Activated CD8-positive, alpha-beta T cell treated with anti-CD3 and anti-CD28 coated beads, Interleukin-2, amount 10 ng/mL, durations not matched to agents 7 days and 5 days (primary cell): ENCODE measurements at places on chromosomes 3 and 15. TPM values are rescaled to one million over a fixed set of nuclear protein-coding genes. Genes with fewer than 3 reads are reported as not detected.

- peaks cover 7% of the 10 kb centered on the region for H3K27me3 ChIP-seq
- no peaks in the 10 kb centered on the region for H3K36me3 ChIP-seq
- H3K4me3 ChIP-seq: no peak overlapping the region
- no peak overlapping the region for H3K27ac ChIP-seq
Measured at GRCh38 chr3:10806006-10806405, 10.0 kb upstream of the SLC6A11 start.

Gene MKRN3
- 1.5 TPM for total RNA-seq

Gene CFAP91
- not detected for total RNA-seq

GRCh38 chr15:98604983-98605382 lies 43.4 kb upstream of the IGF1R start:
- no peak for DNase-seq
- H3K27me3 ChIP-seq: peaks cover 5% of the 10 kb centered on the region
- no peaks in the 10 kb centered on the region for H3K36me3 ChIP-seq
- H3K4me1 ChIP-seq: peaks cover 18% of the 10 kb centered on the region

DNA sequence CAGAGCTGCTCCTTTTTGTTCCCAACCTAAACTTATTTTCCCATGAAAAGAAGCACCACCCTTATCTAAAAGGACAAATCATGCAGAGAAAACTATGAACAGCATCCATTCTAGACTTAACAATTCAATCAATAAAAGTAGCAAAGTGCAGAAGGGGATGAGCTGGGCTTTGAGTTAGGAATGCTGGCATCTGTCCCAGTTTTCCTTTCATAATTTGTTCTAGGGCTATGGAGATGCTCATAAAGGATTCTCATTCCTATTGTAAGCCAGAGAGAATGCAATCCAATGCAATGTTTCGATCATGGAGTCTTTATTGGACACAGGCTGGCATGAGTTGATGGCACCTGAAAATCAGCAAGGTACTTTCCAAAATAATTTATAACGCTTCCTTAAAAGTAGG lies 330.6 kb downstream of the VPS13C start:
- no peak for DNase-seq
- H3K4me1 ChIP-seq: no peaks in the 10 kb centered on the region
- no peak overlapping the region for H3K4me3 ChIP-seq
- peaks cover 3% of the 10 kb centered on the region for H3K27me3 ChIP-seq
- H3K27ac ChIP-seq: no peak overlapping the region

Gene SPTSSB
- total RNA-seq: not detected

GRCh38 chr3:136516095-136516494 lies 236.1 kb downstream of the STAG1 start:
- DNase-seq: no peak
- peaks cover 22% of the 10 kb centered on the region for H3K36me3 ChIP-seq
- H3K27ac ChIP-seq: no peak overlapping the region
- H3K27me3 ChIP-seq: no peaks in the 10 kb centered on the region

GRCh38 chr3:136819731-136820679 lies 1.1 kb downstream of the SLC35G2 start:
- H3K27me3 ChIP-seq: peaks cover 55% of the 10 kb centered on the region
- peaks cover 22% of the 10 kb centered on the region for H3K4me1 ChIP-seq
- DNase-seq: peak; percentile 55

GRCh38 chr15:50815958-50816590 lies 50.6 kb upstream of the SPPL2A start:
- H3K27me3 ChIP-seq: peaks cover 11% of the 10 kb centered on the region
- no peak overlapping the region for H3K27ac ChIP-seq
- no peak for DNase-seq
- H3K4me3 ChIP-seq: no peak overlapping the region
- H3K36me3 ChIP-seq: no peaks in the 10 kb centered on the region

DNA sequence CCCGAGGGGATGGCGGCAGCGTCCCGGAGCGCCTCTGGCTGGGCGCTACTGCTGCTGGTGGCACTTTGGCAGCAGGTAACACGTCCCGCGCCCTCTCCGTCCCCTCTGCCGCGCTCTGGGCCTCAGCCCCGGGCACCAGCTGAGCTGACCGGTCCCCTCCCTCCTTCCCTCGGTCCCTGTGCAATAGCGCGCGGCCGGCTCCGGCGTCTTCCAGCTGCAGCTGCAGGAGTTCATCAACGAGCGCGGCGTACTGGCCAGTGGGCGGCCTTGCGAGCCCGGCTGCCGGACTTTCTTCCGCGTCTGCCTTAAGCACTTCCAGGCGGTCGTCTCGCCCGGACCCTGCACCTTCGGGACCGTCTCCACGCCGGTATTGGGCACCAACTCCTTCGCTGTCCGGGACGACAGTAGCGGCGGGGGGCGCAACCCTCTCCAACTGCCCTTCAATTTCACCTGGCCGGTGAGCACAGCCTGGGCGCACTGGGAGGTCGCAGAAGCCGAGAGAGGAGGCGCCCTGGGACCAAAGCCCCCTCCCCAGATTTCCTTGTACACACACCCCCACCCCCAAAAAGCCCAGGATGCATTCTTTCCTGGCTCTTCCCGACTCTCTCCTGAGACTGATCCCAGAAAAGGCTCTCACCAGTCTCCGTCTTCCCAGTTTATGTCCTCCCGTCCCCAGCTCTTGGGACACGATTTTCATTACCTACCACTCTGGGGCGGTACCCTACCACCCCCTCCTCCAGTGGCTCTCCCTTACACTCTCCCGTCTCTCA lies 705 bp downstream of the DLL4 start:
- H3K27ac ChIP-seq: no peak overlapping the region
- no peak for DNase-seq
- peaks cover 57% of the 10 kb centered on the region for H3K4me1 ChIP-seq
- H3K36me3 ChIP-seq: no peaks in the 10 kb centered on the region

Gene CHRM5
- not detected for total RNA-seq

DNA sequence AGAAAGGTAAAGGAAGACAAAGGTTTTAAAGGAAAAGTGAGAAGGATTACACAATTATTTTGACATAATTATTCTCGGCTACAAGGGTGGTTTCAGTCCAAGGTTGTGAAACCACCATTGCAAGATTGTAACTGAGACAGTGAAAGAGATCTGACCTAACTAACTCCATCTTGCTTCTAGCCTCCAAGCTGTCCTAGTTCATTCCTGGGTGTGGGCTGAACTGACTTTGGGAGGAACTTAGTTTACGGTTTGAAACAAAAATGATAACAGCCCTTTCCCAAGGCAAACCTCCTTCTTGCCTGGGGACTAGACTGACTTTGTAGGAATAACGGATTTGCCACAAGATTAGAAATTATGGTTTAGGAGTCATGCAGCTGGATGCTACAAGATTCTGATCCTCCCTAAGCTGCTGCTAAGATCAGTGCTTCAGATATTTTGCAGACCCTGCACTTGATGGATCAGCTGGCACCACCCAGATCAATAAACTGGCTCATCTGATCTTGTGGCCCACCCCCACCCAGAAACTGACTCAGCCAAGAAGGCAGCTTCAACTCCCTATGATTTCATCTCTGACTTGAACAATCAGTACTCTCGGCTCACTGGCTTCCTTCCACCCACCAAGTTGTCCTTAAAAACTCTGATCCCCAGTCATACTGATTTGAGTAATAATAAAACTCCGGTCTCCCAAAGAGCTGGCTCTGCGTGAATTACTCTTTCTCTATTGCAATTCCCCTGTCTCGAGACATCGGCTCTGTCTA lies 57.7 kb upstream of the AADACL2 start:
- no peak for DNase-seq
- no peaks in the 10 kb centered on the region for H3K36me3 ChIP-seq
- H3K4me3 ChIP-seq: no peak overlapping the region
- H3K27ac ChIP-seq: no peak overlapping the region
- no peaks in the 10 kb centered on the region for H3K4me1 ChIP-seq
- peaks cover 4% of the 10 kb centered on the region for H3K27me3 ChIP-seq

- DNase-seq: no peak
- H3K27me3 ChIP-seq: peaks cover 23% of the 10 kb centered on the region
- no peak overlapping the region for H3K4me3 ChIP-seq
- H3K4me1 ChIP-seq: peaks cover 4% of the 10 kb centered on the region
- no peak overlapping the region for H3K27ac ChIP-seq
Measured at GRCh38 chr15:69484837-69485236, 32.2 kb downstream of the RPLP1 start.

GRCh38 chr3:13504161-13504831 lies 24.2 kb downstream of the HDAC11 start:
- no peak overlapping the region for H3K4me3 ChIP-seq
- H3K27me3 ChIP-seq: no peaks in the 10 kb centered on the region
- no peak overlapping the region for H3K27ac ChIP-seq
- H3K4me1 ChIP-seq: no peaks in the 10 kb centered on the region
- H3K36me3 ChIP-seq: no peaks in the 10 kb centered on the region

Gene SLC7A14
- not detected for total RNA-seq

GRCh38 chr3:150411546-150411945 lies 3.4 kb downstream of the TSC22D2 start:
- no peaks in the 10 kb centered on the region for H3K27me3 ChIP-seq
- peak overlapping the region; percentile 92 for H3K4me3 ChIP-seq
- H3K4me1 ChIP-seq: peaks cover 47% of the 10 kb centered on the region
- peaks cover 29% of the 10 kb centered on the region for H3K36me3 ChIP-seq
- H3K27ac ChIP-seq: no peak overlapping the region

DNA sequence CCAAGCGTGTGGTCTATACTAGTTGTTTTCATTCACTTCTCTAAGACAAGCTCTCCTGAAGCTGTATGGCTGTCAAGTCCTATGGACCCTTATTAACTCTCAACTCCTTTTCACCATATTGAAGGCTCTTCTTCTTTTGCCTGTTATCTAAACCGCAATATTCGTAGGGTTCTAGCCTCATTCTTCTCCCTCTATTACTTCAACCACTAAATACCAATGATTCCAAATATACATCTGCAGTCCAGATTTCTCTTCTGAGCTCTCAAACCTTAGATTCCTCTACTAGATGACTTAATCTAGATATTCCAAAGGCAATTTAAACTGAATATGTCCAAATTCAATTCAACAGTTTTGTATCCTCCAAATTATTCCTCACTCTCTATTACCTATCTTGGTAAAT lies 24.6 kb downstream of the AQR start:
- H3K27ac ChIP-seq: no peak overlapping the region
- H3K27me3 ChIP-seq: no peaks in the 10 kb centered on the region
- H3K4me1 ChIP-seq: no peaks in the 10 kb centered on the region
- peaks cover 36% of the 10 kb centered on the region for H3K36me3 ChIP-seq

Gene MUC13
- not detected for total RNA-seq

- H3K4me3 ChIP-seq: no peak overlapping the region
- H3K4me1 ChIP-seq: no peaks in the 10 kb centered on the region
Measured at GRCh38 chr15:68484696-68485400, 52.9 kb upstream of the ITGA11 start.

DNA sequence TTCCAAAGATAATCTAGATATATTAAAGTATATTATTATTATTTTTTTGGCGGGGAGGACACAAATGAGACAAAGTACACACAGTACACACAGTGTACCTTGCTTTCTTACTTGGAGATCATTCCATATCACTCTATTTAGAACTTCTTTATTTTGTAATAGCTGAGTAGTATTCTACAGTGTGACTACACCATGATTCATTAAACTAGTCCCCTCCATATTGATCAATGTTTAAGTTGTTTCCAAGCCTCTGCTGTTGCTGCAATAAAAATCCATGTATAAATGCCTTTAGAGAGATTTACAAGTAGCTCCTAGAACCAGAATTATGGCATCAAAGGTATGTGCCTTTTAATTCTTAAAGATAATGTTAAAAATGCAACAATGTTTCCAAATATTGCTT lies 38.8 kb downstream of the PYGO1 start:
- no peak for DNase-seq
- H3K36me3 ChIP-seq: no peaks in the 10 kb centered on the region
- no peaks in the 10 kb centered on the region for H3K4me1 ChIP-seq
- H3K27me3 ChIP-seq: peaks cover 16% of the 10 kb centered on the region
- no peak overlapping the region for H3K27ac ChIP-seq
- no peak overlapping the region for H3K4me3 ChIP-seq

GRCh38 chr3:19931767-19932188 lies 2.2 kb downstream of the EFHB start:
- no peaks in the 10 kb centered on the region for H3K36me3 ChIP-seq
- H3K27ac ChIP-seq: no peak overlapping the region
- H3K4me1 ChIP-seq: peaks cover 28% of the 10 kb centered on the region
- no peak for DNase-seq

- H3K36me3 ChIP-seq: peaks cover 72% of the 10 kb centered on the region
- peaks cover 73% of the 10 kb centered on the region for H3K4me1 ChIP-seq
- H3K4me3 ChIP-seq: no peak overlapping the region
- peak overlapping the region; percentile 35 for H3K27ac ChIP-seq
- H3K27me3 ChIP-seq: no peaks in the 10 kb centered on the region
- no peak for DNase-seq
Measured at GRCh38 chr3:152331018-152331541, 62.4 kb downstream of the MBNL1 start.
